ENCODE measurements at places on chromosomes 16 and 17.

DNA sequence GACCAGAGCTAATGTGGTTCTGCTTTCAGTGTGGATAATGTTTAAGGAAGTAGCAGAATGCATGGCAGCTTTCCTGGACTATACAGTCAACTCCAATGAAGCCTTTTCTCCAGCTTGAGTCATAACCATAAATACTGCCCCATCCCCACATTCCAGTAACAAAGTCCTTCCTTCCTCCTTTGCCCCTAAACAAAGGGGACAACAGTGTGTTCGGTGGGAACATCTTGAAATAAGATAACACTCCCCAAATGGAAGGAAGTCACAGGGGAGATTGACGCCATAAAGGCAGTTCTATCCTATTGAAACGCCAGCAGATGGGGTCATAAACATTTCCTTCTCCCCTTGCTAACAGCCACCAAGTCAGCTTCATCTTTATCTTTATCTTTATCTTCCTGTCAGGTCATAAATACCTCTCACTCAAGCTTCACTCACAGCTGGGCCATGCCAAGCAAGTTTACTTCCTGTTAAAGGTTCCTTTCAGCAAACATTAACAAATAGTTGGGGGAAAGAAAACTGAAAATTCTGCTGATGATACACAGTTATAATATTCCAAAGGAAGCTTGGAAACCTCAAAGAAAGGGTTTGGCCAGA lies 136.7 kb downstream of the SNX11 start:
- no peak for DNase-seq

- DNase-seq, result no peak
Observed at GRCh38 chr16:21218153-21218552, 6.8 kb upstream of the ZP2 start.

DNA sequence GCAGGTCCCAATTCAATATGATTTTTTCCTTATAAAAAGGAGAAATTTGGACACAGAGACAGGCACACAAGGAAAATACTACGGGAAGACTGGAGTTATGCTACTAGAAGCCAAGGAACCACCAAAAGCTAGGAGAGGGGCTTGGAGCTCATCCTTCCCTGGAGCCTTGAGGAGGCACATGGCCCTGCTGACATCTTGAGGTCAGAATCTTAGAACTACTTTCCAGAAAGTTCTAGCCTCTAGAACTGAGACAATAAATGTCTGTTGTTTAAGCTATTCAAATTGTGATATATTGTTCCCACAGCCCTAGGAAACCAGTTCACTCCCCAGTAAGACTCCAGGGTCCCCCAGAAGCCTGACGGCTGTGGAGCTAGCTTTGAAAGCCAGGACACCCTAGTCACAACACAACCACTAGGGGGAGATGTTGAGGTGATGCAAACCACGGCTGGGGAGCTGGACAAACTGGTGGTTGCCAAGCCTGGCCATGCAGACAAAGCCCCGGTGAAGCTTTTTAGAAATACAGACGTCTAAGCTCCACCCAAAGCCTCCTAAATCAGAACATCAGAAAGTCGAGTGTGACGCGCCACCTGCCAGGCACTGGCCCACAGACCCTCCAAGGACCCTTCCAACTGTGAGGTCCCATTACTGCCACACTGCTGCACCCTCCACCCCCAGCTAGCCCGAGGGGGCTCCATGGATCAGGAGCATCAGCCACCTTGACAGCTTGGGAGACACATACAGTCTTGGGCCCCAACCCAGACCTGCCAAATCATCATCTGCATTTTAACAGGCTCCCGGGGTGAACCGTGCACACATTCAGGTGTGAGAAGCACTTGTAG lies 106.4 kb downstream of the SLC39A11 start:
- DNase-seq, result no peak

DNA sequence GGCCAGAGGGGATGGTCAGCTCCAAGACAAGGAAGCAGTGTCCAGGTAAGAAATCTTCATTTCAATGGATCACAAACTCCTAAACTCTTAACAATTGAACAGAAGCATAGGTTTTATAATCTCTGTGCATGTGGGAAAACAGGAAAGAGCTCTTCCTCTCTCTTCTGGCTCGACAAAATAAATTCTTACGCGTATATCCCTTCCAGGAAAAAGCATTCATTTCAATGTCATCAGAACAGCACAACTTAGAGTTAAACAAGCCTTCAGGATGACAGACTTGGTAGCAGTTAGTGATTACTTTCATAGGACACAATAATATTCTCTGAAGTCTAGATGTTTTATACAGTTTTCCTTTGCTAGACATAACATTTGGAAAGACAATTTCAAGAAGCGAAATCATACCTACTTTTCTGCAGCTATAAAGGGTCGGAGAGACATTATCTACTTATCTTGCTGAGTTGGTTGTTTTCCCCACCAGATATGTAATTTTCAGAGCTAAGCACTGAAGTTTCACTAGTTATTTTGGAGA lies 19.3 kb upstream of the SLC35G3 start:
- DNase-seq, result no peak

DNA sequence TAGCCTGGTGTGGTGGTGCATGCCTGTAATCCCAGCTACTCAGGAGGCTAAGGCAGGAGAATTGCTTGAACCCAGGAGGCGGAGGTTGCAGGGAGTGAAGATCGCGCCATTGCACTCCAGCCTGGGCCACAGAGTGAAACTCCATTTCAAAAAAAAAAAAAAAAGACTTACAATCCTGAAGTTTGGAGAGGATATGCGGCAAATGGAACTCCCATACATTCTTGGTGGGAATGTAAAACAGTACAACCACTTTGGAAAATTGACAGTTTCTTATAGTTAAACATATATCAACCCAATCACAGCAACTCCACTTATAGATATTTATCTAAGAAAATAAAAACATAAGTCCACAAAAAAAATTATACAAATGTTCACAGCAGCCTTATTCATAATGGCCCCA lies 11.9 kb downstream of the GFOD2 start:
- no peak for DNase-seq

GRCh38 chr17:19487024-19487600 lies 46.5 kb upstream of the SLC47A1 start:
- DNase-seq, result no peak

- DNase-seq, result no peak
Observed at GRCh38 chr17:81049372-81049911, 14.5 kb downstream of the BAIAP2 start.

DNA sequence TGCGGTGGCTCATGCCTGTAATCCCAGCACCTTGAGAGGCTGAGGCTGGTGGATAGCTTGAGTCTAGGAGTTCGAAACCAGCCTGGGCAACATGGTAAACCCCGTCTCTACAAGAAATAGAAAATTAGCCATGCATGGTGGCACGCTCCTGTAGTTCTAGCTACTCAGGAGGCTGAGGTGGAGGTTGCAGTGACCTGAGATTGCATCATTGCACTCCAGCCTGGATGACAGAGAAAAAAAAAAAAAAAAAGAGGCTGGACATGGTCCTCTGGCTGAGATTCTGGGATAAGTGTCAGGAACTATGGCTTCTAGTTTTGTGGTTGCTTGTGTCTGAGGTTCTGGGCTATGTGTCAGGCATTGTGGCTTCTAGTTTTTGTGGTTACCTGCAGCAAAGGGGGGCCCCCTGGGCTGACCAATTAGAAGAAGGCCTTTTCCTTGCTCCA lies 7.0 kb downstream of the KSR1 start:
- no peak for DNase-seq

- no peak for DNase-seq
Observed at GRCh38 chr16:53912155-53912554, 208.2 kb downstream of the FTO start.

DNA sequence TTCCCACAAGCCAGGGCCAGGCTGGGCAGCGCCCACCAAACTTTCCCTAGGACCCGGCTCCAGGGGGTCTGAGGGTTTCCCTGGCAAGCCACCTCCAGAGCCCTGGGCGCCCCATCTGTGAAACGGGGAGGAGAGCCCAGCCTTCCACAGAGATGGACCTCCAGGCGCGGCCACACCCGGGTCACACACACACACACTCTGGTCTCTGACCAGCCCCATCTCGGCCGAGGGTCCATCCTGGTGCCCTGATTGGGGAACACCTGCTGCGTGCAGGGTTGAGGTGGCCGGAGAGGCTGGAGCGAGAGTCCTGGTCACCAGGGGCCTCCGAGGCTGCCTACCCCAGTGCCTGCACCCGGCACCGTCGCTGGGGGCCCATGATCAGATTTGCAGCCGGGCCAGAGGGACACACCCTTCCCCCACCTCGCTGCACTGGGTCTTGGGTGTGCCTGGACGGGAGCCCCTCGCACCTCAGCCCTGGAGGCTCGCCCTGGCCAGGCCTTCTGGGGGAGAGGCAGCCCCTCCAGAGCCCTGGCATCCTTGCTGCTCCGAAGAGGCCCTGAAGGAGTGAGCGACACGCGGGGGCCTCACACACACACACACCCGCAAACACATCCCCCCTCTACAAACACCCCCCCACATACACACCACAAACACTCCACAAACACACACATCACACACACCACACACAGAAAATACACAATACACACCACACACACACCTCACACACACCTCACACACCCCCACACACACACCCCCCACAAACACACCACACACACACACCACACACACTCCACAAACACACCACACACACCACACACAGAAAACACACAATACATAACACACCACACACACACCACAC lies 29.7 kb downstream of the SLC25A10 start:
- DNase-seq, result no peak

DNA sequence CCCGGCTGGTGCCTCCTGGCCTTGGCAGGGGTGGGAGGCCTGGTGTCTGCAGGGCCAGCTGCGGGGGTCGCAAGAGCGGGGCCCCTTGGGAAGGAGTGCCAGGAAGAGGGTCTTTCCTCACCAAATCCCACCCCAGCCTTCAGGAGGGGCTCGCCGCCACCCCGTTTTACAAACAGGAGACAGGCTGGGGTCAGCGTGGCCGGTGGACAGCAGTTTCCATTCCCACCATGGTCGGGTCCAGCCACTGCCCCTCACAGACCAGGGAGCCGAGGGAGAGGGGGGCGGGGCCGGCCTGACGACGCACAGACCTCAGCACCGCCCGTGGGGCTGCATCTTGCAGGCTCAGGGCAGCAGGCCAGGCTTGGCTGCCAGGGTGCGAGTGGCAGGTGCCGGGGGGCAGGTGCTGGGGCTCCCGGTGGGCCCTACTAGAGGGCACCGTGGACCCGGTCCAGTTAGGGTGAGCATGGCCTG lies 7.6 kb downstream of the CBFA2T3 start:
- no peak for DNase-seq

GRCh38 chr17:46903762-46904672 lies 18.9 kb upstream of the GOSR2 start:
- no peak for DNase-seq

GRCh38 chr16:76963614-76964315 lies 227.2 kb upstream of the MON1B start:
- no peak for DNase-seq

GRCh38 chr17:41932816-41933389 lies 2.5 kb downstream of the ODAD4 start:
- DNase-seq, result no peak

DNA sequence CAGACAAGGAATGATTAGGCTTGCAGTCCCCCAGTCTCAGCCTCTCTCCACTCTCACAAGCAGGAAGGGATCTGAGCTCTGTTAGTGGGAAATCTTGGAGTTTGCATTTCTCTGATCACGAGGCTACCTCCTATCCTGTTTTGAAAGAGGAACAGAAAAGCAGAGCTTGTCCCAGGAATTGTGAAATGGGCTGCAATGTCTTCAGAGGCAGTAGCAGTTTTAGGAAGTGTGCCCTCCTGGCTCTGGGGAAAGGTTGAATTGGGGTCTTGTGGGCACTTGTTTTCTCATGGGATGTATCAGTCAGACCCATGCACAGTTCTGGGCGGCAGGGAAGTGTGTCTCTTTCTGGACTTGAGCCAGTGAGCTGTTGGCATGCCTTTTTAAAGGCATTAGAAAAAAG lies 22.8 kb downstream of the NUP85 start:
- DNase-seq, result no peak

GRCh38 chr17:3917391-3917931 lies 1.2 kb upstream of the P2RX1 start:
- DNase-seq, result no peak

- no peak for DNase-seq
Observed at GRCh38 chr16:16882766-16883165, 503.8 kb downstream of the NPIPA7 start.

DNA sequence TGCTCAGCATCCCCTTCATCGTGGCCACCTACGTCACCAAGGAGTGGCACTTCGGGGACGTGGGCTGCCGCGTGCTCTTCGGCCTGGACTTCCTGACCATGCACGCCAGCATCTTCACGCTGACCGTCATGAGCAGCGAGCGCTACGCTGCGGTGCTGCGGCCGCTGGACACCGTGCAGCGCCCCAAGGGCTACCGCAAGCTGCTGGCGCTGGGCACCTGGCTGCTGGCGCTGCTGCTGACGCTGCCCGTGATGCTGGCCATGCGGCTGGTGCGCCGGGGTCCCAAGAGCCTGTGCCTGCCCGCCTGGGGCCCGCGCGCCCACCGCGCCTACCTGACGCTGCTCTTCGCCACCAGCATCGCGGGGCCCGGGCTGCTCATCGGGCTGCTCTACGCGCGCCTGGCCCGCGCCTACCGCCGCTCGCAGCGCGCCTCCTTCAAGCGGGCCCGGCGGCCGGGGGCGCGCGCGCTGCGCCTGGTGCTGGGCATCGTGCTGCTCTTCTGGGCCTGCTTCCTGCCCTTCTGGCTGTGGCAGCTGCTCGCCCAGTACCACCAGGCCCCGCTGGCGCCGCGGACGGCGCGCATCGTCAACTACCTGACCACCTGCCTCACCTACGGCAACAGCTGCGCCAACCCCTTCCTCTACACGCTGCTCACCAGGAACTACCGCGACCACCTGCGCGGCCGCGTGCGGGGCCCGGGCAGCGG lies 3.2 kb downstream of the UTS2R start:
- no peak for DNase-seq

DNA sequence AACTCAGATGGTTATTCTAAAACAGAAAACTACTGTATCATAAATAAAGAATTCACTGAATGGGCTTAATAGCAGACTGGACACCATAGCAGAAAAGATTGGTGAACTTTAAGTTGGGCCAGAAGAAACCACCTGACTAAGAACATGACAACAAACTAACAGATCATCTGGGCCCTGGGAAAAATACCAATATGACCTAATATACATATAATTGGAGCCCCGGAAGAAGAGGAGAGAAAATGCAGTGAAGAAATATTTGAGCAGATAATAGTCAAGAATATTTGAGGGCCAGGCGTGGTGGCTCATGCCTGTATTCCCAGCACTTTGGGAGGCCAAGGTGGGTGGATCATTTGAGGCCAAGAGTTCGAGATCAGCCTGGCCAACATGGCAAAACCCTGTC lies 25.5 kb upstream of the SDK2 start:
- DNase-seq, result no peak
